ENCODE measurements at places on chromosomes 2 and 18.

- DNase-seq = no peak
Measured at GRCh38 chr2:165905854-165906253, 47.7 kb downstream of the TTC21B start.

DNA sequence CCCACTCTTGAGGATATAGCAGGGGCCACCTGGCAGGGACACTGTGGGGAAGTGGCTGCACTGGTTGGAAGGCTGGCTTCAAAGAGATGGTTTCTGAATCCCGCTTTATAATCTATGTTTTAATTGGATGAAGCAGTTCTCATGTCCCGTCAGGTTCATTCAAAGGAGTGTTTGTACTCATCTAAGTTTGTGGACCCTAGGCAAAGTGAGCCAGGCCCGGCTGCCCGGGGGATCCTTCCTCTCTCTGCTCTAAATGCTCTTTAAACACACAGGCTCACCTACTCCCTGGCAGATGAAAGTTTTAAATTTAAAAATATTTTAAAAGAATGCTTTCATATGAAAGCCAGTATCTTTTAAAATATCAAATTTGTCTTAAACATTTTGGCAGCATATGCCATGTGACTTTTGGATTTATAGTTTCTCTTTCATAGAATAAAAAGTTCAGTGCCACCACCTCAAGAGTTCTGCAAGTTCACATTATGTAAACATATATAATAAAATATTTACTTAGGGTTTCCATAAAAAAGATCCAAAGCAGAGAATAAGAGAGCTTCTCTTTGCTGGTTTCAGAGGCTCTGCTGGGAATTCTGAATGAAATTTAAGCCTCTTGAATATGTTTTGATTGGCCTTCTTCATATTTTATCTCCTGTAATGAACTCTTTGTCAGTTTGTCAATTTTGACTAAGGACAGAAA is 143.5 kb upstream of the ALPP start:
- DNase-seq = no peak

DNA sequence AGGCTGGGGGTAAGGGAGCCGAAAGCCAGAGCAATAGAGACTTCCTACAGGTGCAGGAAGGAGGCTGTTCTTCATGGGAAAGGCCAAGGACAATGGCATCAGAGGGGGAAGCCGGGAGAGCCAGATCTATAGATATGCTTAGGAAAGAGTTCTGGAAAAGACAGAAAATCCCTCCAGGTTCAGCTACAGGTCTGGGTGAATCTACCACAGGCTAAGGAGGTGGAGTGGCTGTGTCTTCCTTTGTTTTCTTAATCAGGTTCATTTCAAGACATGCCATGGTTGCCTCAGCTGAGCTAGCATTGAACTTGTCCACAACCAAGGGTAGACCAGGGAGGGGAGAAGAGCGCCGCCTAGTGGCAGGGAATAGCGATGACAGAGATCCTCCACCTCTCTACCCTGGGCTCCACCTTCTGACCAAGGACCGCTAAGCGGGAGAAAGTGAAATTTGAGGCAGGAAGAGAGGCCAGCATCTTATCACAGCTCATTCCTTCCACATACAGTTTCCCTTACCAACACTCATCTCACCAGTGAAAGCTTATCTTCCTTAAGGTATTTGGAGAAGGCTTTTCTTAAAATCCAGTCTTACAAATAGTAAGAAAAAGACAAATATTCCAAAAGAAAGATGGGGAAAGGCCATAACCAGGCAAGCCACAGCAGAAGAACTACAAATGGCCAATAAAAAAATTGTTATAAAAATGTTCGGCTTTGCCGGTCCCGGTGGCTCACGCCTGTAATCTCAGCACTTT is 74.2 kb downstream of the VIT start:
- DNase-seq = no peak

DNA sequence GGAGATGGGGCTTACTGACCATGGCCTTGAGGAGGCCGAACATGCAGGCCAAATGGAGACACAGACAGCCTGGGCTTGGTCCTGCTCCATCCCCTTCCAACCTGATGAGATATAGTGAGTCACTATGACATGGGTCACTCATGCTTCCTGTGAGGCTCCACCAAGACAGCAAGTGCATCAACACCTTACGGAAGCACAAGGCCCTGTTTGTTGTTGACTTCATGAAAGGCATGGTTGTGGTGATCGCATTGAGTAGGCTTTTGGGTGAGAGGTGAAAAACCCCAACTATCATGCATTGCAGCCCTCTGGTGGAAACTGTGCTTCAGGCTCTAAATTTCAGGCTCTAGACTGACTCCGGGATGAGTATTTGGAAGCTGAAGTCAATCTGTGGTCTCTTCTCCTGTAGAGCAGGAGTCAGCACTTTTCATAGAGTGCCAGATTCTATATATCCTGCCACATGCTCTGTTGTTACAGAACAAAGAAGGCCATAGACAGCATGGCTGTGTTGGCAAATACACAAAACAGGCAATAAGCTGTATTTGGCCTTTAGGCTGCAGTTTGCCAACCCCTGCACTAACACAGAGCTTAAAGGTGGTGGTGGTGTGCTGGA is 10.1 kb downstream of the IL37 start:
- no peak for DNase-seq

GRCh38 chr2:27885234-27885633 is 5.0 kb downstream of the RBKS start:
- DNase-seq = no peak

- DNase-seq = no peak
Measured at GRCh38 chr2:226017537-226017936, 618.0 kb downstream of the NYAP2 start.
